ENCODE measurements at places on chromosomes 13 and 19.

GRCh38 chr13:48009284-48009683 lies 8.2 kb upstream of the SUCLA2 start:
- DNase-seq: no peak

- no peak for DNase-seq
Measured at GRCh38 chr19:10118960-10119359, 739 bp downstream of the EIF3G start.

DNA sequence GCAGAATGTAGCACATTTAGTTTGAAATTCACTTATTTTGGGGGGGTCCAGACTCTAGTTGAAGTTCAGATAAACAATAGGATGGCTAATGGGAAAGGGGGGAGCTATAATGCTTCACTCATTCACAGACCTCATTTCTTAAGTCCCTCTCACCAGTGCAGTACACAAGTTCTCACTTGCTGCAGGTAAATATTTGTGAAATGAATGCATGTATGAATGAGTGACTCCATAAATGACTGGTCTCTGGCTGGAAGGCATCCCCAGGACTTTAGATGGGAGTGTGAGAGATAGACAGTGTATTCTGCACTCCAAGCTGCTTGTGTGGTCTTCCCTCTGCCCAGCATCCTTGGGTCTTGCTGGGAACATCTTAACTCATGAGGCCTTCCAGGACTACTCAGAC lies 169.2 kb downstream of the ZIC5 start:
- DNase-seq: no peak

DNA sequence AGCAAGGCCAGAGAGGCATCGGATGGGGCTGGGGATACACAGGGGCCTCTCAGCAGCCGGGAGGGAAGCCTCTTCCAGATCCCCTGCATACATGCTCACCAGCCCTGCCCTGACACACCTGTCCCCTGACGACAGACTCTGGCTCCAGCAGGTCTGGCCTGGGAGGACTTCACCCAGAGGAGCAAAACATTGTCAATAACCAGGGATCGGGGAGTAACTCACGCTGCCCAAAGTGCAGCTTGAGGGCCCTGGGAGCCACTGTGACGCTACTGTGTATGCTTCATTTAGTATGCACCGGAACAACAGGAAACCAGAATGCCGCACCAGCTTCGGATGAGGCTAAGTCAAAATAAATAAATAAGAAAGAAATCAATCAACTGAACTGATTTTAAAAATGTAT lies 12.4 kb upstream of the CD22 start:
- no peak for DNase-seq

GRCh38 chr19:16901491-16902175 lies 12.8 kb downstream of the F2RL3 start:
- DNase-seq: no peak

DNA sequence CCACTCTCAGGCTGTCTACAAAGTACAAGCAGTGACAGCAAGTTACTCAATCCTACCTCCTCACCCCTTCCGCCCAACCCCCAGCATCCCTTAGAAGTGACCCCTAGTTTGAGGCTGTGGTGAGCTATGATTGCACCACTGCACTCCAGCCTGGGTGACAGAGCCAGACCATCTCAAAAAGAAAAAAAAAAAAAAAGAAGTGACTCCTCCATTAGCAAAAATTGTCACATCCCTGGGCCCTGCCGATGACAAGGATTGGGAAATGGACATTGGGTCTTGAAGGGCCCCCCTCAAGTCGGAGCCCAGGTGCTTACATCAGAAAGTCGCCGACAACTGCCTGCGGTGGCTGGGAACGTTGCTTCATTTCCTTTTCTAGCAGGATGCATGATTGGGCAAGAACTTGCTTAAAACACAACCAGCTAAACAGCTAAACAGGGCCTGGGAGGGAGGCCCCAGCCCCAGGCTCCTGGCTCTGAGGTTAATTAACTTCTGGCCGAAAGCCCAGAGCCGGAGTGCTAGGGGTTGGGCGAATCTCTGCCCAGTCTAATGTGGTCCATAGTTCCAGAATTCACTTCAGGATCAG lies 15.3 kb downstream of the RAB3D start:
- peak; percentile 25 for DNase-seq

DNA sequence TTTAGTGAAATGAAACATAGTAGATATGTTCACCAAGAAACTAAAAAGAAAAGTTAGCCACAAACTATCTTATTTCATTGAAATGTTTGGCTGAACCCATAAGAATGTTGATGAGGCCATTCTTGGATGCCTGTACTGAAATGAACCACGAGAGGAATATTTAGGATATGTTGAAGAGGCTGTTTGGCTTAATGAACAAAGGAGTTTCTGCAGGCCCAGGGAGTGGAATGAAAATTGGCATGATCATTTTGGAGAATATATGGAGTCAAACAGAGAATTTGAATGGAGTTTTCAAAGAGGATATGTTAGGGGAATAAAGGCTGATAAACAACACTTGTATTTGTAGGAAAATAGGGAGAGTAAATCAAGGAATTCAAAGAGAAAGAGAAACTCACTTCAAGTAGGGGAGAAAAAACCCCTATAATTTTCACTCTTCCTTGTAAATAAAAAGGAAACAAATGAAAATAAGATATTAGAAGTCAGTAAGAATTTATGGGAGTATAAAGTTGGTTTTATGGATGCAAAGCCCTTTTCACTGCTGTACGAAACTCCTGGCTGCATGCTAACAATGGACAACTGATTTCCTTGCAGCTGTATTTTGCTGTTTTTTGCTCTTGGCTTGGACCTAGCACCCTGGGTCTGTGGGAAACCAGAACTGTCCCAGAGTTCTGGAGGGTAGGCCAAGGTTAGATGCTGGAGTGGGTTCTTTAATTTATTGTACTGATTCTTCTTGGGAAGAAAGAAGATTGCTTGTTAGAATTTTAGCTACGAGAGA lies 36.5 kb downstream of the KL start:
- no peak for DNase-seq

DNA sequence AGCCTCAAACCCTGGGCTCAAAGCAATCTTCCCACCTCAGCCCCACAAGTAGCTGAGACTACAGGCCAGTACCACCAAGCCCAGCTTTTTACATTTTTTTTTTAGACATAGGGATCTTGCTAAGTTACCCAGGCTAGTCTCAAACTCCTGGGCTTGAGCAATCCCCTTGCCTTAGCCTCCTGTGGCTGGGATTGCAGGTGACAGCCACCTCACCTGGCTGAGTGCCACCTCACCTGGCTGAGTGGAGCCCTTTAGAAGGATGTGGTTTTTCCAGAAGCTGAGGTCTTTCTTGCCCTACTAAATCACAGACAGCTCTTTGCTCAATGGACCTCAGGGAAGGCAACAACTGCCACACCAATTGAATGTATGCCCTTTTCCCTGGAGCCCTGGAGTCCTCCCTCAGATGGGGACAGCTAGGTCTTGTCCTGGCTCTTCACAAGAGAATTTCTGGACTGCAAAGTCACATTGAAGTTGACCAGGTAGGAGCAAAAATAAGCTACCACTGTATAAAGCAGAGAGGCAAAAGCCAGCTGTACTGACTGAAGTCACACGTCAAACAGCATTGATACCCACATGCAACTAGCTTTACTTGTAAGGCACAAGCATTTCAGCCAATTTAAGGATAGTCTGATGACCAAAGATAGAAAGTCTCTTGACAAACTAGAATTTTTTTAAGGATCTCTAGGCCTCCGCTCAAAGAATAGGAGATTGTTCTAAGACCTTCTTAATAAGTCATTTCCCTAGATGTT lies 14.0 kb downstream of the PDX1 start:
- DNase-seq: no peak

DNA sequence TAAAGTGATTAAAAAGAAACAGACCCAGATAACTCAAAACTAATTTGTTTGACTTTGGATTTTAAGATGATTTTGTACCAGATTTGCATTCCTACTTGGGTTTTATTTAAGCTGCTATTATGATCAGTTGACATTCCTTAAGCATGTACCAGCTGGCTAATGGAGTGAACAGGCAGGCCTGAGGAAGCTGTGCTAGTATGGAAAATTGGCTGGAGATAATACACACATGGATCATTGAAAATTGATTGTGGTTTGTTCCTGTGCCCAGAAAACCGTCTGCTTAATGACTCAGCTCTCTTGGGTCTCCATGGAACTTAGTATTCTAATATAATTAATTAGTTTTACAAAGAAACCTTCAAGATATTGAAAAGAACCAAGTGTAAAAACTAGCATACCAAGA lies 22.6 kb downstream of the POLR1D start:
- no peak for DNase-seq

DNA sequence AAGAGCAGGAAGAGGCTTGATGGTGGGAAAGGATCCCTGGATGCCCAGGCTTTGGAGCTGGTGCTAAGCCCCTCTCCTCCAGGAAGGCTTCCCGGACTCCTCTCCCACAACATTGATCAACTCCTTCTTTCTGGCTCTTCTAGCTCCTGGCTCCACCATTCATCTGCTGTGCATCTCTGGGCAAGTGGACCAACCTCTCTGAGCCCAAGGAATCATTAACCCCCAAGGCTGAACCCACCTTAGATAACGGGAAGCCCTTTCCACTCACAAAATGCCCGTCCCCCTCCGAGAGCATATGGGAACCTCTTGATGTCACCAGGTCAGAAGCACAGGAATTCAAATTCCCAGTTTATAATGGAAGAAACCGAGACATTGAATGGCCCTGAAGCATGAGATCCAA lies 5.2 kb downstream of the SIRT6 start:
- DNase-seq: no peak

- DNase-seq: no peak
Measured at GRCh38 chr13:95623141-95623540, 21.4 kb downstream of the DZIP1 start.

GRCh38 chr19:40663695-40664692 lies 26.5 kb downstream of the NUMBL start:
- DNase-seq: no peak

DNA sequence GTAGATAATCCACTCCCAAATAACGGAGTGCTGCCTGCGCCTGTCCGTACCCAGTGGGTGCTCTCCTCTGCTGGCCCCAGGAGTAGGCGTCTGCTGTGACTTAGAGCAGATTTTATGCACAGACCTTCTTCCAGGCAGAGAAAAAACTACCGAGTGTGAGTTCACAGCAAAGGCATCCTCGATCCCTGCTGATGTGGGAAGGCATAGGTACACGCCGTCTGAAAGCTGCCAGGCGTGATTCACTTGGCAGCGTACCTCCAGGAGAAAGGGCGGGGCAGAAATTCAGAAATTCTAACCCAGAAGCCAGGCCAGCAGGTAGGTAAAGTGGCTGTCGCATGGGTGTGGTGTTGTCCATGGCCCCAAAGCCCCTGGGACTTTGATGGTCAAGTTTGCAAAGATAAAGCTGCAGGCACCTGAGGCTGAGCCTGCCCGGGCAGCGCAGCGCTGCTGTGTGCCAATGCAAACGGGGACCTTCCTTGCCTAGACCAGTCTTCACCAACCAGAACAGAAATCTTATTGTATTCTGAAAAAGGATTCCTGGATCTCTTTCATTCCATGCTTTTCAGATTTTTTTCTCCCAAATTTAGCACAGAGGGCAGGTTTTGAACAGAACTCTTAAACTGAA lies 36.3 kb downstream of the COL4A2 start:
- no peak for DNase-seq

DNA sequence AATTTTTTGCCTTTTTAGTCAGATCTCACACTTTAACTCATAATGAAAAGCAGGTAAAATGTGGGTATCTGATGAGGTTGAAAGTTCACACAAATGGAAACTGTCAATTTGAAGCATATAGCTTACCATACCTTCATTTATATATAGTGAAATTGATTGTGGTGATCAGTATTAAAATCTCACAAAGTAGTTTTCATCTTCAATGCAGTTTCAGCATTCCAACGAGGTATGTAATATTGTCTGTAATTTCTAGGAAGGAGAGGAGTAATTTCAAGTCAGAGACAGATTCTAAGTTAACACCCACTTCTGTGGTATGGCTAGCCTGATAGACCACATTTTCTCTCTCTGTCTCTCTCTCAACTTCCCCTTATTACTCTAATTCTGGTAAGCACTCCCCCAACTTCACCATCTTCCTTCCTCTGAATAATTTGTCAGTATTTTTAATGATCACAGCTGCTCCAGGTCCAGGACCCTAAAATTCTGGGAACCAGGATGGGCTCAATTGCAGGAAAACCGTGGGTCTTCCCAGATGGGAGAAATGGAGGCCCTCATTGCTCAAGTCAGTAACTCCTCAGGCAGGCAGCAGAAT lies 455.7 kb downstream of the FGF9 start:
- DNase-seq: no peak

DNA sequence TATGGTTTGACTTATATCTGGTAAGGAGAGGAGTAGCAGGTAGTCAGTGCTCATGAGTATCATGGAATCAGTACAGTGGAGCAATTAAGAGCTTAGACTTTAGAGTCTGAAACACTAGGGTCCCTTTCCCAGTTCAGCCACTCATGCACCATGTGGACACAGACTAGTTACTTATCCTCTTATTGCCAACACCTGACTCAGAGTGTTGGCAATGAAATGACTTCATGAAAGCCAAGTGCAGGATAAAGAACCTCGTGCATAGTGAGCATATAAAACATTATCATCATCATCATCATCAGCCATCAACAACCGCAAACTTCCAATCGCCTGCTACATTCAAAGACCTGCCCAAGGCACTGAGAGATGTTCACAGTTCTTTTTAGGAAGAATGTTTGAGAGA lies 164.2 kb downstream of the FOXO1 start:
- DNase-seq: no peak

GRCh38 chr13:33184112-33184490 lies 101.5 kb downstream of the STARD13 start:
- no peak for DNase-seq

DNA sequence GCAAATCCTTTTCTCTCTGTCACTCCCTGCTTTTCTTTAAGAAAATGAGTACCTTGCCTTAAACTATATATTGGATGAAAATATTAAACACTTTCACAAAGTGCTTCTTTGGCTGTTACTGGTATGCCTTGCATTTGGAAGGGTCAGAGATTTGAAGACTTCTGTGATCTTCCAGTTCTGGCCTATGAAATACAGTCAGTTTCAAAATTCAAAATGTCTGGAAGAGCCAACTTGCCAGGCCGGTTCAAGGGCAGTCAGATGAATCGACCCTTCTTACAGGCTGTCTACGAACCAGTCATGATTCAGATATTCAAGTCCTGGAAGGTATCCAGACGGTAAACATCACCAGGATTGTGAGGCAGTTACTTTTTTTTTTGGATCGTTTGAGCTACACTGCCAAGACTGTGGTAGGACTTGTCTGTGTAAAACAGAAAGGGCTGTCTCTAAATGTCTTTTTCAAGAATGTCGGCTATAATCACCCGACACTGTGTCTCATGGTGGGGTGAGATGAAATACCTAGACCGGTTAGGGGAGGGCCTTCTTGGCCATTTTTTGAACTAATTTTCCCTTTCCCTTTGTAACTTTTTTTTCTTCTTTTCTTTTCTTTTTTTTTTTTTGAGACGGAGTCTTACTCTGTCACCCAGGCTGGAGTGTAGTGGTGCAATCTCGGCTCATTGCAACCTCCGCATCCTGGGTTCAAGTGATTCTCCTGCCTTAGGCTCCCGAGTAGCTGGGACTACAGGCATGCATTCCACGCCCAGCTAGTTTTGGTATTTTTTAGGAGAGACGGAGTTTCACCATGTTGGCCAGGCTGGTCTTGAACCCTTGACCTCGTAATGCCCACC lies 11.2 kb downstream of the ACTN4 start:
- no peak for DNase-seq

- no peak for DNase-seq
Measured at GRCh38 chr19:10431943-10432735, 11.8 kb downstream of the PDE4A start.

- DNase-seq: no peak
Measured at GRCh38 chr19:13132471-13133180, 14.6 kb downstream of the NACC1 start.
